ENCODE measurements at places on chromosomes 5 and 9. TPM values are rescaled to one million over a fixed set of nuclear protein-coding genes. Genes with fewer than 3 reads are reported as not detected.
A peak's percentile ranks its signal among the peaks of the same experiment; 100 is the strongest.

The IL3 gene
- total RNA-seq: not detected

The PCDHB4 gene
- 1.9 TPM for total RNA-seq

The SYNPO gene
- total RNA-seq: 10.0 TPM

The SLC6A3 gene
- total RNA-seq: not detected

DNA sequence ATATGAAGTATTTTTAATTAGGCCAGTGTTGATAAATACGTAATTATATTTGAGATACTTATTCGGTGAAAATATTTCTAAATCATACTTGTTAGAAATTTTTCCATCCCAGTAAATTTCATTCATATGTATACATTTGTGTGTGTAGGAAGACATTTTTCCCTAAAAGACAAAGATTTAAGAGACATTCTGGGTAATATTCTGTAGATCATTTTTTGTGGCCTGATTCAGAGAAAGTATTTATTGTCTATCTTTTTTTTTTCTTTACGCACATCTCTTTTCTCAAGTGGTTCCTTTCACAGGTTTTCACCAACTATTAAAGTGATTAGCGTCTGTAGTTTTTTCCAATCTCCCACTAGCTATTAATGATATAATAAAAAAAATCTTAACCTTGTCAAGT is 224.1 kb downstream of the MEF2C start:
- H3K27me3 ChIP-seq: no peaks in the 10 kb centered on the region
- peaks cover 14% of the 10 kb centered on the region for H3K4me1 ChIP-seq
- no peak overlapping the region for H3K27ac ChIP-seq
- no peak for DNase-seq

- H3K36me3 ChIP-seq: peaks cover 27% of the 10 kb centered on the region
- peak overlapping the region; percentile 95 for H3K27ac ChIP-seq
- peak; percentile 70 for DNase-seq
- peaks cover 13% of the 10 kb centered on the region for H3K4me1 ChIP-seq
Measured at GRCh38 chr9:127397646-127398274, 791 bp downstream of the SLC2A8 start.

- H3K4me3 ChIP-seq: no peak overlapping the region
- no peak for DNase-seq
- H3K27me3 ChIP-seq: no peaks in the 10 kb centered on the region
- no peaks in the 10 kb centered on the region for H3K36me3 ChIP-seq
- H3K27ac ChIP-seq: no peak overlapping the region
Measured at GRCh38 chr9:136876476-136876875, 9.8 kb upstream of the TRAF2 start.

DNA sequence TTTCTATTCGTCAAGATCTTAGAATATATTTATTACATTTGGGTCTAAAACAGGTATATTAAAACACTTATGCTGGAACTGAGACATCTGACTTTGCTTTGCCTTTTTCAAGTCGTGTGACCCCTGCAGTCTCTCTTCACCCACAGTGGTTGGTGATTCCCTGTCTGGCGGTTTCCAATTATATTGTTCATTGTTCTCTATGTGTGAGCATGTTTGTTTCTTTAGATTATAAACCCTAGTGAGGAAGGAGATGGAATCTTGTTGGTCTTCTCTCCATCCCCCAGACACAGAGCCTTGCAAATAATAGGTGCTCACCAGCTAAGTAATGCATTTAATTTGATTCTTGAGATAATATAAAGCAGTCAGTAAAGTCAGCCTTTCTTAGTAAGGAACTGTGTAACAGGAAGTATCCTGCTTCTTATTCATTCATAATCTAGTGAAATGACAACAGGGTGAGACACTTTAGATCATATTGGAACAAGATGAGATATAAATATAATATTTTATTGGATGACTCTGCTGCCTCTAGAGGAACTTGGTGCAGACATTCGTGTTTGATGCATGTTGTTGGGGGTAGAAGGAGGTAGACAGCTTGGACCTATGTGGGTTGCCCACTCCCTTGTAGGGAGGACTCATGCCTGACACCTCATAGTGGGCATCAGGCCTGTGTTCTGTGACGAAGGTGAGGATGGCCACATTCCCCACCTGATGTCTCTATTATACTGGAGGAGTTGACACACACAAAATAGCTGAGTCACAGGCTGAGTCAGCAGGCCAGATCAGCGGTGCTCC is 88.1 kb downstream of the FGF1 start:
- no peaks in the 10 kb centered on the region for H3K36me3 ChIP-seq
- DNase-seq: peak; percentile 78
- peaks cover 3% of the 10 kb centered on the region for H3K27me3 ChIP-seq
